ENCODE measurements at places on chromosomes 7 and 10.

DNA sequence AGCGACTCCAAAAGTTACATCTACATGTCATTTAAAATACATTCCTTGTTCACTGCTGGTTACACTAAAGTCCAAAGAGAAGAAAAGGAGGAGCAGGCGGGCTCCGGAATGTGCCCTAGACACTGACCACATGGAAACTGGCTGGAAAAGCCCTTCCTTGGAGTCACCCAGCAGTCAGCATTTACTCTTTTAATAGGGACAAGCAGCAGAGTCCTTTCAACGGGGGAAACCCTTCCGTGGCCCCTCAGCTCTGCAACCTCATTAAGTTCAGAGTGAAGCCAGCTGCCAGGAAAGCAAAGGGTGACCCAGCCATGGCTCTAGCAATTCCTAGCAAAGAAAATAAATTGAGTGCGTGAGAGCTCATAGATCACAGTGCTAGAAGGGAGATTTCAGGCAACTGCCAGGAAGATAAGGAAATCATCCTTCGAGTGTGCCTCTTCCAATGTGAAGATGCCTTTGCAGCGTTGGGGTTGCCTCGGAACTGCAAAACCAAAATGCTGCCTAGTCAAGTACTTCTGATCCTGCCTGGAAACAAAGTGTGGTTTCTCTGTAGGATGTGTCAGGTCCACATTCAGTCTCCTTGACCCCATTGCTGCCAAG is 101.6 kb downstream of the SORBS1 start:
- DNase-seq, result no peak

- DNase-seq, result no peak
Observed at GRCh38 chr7:155709453-155709852, 65.0 kb downstream of the RBM33 start.

DNA sequence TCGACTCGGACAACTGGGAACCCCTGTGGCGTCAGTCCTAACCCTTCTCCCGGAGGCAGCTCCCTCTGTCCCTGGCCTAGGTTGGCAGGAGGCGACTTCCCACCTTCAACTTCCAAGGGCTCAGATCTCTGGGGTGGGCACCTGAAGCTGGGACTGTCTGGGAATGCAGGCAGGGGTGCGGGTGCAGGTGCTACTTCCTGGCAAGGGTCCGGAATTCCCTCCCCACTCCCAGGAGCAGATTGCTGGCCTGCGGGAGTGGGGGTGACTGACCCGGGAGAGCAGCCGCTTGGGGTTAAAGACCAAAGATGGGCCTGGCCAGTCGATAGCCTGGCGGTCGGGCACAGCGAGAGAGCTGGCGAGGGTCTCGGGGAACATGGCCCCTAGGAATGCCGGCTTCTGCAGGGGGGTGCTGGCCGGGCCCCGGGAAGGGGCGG is 387 bp downstream of the EPHA1 start:
- no peak for DNase-seq

GRCh38 chr10:44920252-44920651 is 9.1 kb downstream of the TMEM72 start:
- DNase-seq, result no peak

- DNase-seq, result no peak
Observed at GRCh38 chr7:158956805-158957509, 100.6 kb downstream of the DYNC2I1 start.

DNA sequence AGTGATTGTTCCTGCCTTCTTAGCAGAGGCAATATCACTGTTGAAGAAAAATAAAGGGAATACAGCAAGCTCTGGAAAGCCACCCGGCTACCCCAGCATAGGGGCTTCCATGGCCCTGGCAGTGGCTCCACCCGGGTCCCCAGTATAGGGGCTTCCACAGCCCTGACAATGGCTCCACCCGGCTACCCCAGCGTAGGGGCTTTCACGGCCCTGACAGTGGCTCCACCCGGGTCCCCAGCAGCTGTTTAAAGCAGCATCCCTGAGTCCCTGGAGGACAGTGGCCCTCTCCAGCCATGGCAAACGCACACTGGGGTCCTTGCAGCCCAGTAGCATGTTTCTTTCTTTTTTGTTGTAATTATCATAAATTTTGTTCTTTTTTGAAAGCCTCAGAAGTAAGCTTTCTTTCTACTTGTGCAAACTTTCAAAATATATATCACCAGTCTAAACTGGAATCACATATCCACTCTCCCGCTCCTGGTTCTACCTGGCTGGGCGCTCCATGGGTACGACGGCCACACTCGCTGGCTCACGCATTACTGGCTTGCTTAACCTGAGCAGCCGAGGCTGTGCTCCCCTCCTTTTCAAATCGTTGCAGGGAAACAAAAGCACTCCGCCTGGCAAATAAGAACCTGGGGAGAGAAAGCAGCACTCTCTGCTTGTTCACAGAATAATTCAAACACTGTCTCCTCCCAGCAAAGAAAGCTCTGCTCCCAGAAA is 62.1 kb downstream of the TCERG1L start:
- DNase-seq, result no peak

GRCh38 chr7:14389181-14389591 is 399.7 kb upstream of the ETV1 start:
- DNase-seq, result no peak

- DNase-seq, result no peak
Observed at GRCh38 chr10:47322300-47323061, at the start of gene GDF2. TSS of gene GDF2 (plus strand) at chr10:47322454. CDS start at chr10:47322669, 215 bp downstream.

DNA sequence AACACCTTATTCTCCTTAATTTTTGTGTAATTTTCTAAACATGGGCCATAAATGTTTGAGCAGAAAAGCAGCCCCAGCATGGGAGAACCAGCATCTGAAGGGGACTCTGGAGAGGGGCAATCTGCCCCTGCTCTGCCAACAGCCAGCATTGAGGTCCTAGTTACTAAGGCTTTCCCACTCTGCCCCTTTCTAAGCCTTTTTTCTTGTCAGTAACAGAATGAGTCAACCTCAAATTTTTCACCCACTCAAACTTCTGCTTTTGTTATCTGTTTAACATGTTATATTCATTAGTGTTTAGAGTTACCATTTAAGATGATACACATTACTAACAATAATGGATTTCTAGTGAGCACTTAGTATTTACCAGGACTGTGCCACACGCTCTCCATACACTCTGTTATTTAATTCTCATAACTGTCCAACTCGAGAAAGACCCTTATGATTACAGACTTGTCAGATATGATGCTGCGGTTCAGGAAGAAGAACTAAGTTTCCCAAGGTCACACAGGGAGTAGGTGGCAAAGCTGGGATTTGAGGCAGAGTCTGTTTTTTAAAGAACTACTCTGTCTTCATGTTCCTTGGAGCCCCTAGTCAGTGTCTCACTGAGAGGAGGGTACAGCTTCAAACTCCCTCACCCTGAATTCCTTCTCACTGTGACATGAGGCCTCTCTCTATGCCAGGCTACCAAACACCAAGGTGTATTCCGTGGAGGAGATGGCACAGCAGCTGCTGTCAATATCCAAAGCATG is 19.9 kb upstream of the GPAM start:
- no peak for DNase-seq

- no peak for DNase-seq
Observed at GRCh38 chr7:17633067-17633466, 307.2 kb downstream of the SNX13 start.

- DNase-seq, result no peak
Observed at GRCh38 chr7:108484137-108484536, 27.9 kb upstream of the NRCAM start.

- DNase-seq, result no peak
Observed at GRCh38 chr7:108824840-108825580, 255.3 kb downstream of the DNAJB9 start.

GRCh38 chr10:91935886-91936285 is 12.3 kb downstream of the BTAF1 start:
- no peak for DNase-seq

GRCh38 chr7:74015670-74016069 is 12.3 kb upstream of the ELN start:
- DNase-seq, result no peak

GRCh38 chr7:125899577-125899976 is 970.0 kb upstream of the POT1 start:
- no peak for DNase-seq

DNA sequence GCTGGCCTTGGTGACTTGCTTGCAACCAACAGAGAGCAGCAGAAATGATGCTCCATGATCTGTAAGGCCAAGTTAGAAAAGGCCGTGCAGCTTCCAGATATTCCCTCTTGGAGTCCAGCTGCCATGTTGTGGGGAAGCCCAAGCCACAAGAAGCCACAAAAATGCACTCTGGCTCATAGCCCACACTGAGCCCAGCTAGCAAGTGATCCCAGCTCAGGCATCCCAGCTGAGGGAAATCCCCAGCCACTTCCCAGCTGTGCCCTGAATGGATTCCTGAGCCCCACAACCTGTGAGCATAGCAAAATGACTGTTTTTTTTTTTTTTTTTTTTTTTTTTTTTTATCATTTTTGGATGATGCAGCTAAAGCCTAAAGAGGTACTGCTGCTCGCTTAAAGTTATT is 11.1 kb upstream of the SDK1 start:
- DNase-seq, result no peak
